ENCODE measurements at places on chromosomes 6 and 20.

DNA sequence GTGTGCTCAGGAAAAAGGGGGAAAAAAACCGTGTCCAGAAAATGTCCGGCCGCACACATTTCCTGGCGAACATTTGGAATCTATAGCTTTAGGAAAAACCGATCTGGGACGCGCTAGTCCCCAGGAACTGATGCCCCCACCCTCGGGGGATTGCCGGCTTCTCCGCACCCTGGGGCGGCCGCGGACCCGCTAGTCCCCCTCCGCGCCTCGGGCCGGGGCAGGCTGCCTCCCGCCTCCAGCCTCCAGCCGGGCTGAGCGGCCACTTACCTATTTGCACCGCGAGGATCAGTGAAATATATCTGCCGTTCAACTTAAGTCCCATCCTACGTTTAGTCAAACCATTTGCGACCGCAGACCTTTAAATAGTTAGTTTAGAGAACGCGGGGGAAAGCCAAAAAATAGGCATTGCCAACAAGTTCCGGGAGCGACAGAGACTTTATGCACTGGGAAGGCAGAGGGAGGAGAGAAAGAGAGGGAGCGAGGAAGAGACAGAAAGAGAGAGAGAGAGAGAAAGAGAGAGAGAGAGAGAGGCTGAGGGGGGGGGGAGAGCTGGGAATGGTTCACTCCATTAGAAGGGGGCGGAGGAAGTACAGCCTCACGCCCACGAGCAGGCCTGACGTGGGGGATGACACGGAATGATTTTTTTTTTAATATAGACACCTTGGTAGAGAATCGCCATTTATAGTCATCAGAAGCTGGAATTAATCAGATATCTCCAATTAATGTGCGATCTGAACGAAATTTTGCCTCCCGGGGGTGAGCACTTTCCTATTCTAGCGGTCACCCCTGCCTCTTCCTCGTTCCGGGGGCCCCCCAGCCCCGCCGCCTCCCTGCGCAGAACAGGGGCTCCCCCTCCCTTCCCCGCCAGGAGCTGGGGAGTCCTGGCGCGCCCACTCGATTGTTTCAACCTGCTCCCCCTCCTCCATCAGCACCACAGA is at the start of gene NRN1:
Gene NRN1, minus strand, starts transcription at position 498 of the 938 bp plus-strand sequence. Its CDS starts 176 bp downstream, at position 322.
- peak; percentile 40 for DNase-seq

DNA sequence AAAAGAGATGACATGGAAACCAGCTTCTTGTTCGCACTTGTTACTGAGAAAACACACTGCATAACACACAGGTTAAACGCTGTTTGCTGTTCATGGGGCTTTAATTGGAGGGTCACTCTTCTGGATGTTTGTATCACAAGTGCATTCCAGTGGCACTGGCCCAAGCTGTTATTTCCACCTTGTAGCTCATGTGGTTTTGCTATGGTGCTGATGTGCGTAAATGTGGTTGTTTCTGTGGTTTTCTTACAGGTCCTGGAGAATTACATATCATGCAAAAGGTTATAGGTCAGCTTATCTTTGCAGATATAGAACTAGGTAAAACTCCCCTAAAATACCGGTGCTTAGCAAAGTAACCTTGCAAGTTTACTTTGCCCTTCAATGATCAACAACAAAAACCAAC is 89.3 kb upstream of the AHI1 start:
- DNase-seq, result peak; percentile 12

DNA sequence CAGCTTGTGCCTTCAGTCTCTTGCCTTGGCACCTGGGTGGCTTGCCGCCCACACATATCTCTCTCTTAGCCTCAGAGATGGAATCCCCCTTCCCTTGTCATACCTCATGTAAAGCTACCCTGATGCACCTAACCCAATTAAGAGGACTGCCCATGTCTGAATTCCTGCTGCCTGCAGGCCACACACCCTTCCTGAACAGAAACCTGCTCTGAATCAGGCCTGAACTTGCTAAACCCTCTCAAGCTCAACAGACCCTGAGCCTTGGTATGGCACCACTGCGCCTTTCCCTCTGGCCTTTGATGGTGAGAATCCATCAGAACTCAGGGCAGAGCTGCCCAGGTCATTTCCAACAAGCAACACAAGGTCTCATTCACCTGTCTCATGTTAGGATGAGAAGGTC is 5.2 kb downstream of the RAET1G start:
- DNase-seq, result no peak

DNA sequence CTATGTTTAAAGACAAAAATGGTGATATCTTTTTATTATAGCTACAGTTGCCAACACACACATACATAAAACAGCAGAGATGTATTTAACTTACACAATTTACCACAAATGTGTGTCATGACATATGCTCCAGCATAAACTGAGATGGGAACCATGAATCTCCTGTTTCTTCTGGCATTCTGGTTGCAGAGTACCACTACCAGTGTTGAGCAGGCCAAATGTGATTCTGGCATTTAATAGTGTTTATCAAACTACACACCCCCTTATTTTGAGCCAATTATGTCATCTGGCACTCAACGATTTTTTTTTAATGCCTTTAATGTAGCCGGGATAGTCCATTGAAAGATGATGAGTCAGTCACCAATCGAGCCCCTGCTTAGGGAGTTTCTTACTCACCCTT is 59.0 kb upstream of the TPD52L1 start:
- no peak for DNase-seq

- DNase-seq, result no peak
Observed at GRCh38 chr20:54601831-54602515, 126.6 kb downstream of the DOK5 start.

GRCh38 chr6:155867682-155868081 is 412.0 kb upstream of the NOX3 start:
- no peak for DNase-seq

GRCh38 chr6:8819446-8819845 is 384.1 kb upstream of the SLC35B3 start:
- DNase-seq, result no peak

DNA sequence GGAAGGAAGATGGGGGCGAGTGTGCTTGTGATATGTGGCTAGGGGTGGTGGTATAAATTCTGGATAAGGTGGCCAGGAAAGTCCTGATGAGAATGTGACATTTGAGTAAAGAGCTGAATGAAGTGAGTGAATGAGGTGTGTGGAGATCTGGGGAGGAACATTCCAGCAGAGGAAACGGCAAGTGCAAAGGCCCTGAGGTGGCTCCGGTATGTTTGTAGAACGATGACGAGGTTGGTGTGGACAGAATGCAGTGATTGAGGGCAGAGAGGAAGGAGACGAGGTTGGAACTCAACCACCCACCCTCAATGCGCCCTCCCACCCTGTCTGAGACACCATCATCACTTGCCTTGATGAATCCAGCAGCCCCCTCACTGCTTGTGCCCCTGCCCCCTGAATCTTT is 214.1 kb upstream of the RNF24 start:
- DNase-seq, result no peak

- no peak for DNase-seq
Observed at GRCh38 chr20:6575912-6576401, 191.5 kb upstream of the BMP2 start.

DNA sequence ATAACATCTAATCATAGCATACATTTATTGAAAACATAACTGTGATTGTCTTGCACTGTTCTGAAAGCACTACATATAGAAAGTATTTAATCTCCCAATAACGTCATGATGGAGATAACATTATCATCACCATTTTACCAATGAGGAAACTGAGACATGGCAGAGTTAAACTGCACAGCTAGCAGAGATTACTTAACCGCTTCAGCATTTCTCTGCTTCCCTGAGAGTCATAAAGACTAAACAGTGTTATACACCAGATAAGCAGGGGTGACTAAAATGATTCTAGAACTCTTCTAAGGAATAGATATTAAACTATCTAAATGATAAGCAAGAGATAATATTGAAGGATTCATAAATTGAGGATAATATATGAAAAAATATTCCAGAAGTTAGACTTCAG is 183.2 kb upstream of the BMP5 start:
- no peak for DNase-seq

GRCh38 chr6:36757206-36757605 is 59.6 kb downstream of the RAB44 start:
- no peak for DNase-seq
